Adipocyte (in vitro differentiated cells): ENCODE measurements at places on chromosomes 16 and 17.

GRCh38 chr17:44146375-44147346, 4.9 kb downstream of the HROB start:
- no peak for DNase-seq

- no peak for DNase-seq
Measured at GRCh38 chr17:57485916-57486881, 229.9 kb downstream of the MSI2 start.

- no peak for DNase-seq
Measured at GRCh38 chr17:22128723-22129122, 436.4 kb downstream of the KCNJ18 start.

GRCh38 chr17:79812353-79813258, 15.7 kb upstream of the CBX8 start:
- DNase-seq = no peak

DNA sequence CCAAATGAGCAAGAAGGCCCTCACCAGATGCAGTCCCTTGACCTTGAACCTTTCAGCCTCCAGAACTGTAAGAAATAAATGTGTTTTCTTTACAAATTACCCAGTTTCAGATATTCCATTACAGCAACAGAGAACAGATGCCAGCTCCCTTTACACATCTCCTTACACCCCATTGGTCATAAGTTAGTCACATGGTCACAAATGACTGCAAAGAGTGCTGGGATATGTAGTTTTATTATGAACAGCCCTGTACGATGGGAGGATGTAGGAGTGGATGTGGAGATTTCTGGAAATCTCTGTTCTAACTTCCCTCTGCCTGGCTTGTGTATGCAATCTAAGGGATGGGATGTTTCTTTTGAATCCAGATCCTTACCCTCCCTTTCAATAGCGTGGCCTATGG, 13.3 kb upstream of the RPL38 start:
- peak; percentile 48 for DNase-seq

- peak; percentile 40 for DNase-seq
Measured at GRCh38 chr17:30332057-30332542, 1.8 kb downstream of the TMIGD1 start.

DNA sequence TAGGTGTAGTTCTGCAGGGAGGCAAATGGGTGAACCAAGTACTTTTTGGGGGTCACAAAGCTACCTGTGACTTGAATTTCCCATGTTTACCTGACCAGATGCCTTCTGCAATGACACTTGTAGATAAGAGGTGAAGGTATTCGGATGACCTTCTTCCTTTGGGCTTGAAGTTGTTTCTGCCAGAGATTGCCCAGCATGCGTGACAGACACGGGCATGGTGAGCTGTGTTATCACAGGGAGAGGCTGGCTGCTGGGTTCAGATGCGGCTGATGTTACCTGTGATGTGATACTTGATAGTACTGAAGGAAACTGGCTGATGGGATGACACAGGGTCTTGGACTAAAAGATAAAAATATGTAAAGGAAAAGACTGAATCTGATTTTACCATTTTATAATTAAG, 14.1 kb downstream of the PKD1L3 start:
- DNase-seq = no peak

DNA sequence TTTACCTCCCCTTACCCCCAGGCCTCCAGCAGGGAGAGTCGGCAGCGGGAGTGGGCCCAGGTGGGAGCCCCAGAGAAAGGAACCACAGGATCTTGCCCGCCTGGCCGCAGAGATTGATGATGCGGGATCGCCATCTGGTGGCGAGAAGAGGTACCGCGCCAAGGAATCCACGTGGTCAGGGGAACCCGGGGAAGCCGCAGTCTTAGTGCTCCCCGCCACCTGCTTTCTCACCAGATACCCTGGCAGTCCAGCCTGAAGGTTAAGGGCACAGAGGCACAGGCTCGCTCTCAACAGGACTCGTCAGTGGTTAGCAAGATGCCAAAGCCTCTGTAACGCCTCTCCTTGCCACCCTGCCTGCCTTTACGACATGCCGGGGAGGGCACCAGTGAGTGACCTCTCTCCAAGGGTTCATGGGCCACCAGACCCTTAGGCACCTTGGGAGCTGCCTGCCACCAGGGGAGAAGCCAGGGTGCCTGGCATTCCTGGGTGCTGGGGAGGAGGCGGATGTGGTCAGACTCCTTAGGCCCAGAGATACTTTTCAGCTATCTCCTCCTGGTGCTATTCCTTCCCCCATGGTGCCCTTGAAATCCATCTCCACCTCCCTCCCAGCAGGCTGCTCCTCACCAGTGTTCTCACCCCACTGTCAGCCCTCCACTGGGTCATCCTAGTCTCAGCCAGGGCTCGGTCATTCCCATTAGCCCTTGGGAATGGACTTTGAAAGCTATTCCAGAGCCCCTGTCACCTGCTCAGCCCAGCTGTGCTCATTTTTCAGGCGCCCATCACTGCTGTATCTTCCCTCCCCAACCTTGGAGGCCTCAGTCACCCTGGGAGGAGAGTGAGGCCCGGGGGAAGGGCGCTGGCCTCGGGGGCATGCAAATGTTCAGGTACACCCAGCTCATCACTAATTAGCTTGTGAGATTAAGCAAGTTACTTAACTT, 5.5 kb upstream of the RHBDF2 start:
- DNase-seq = peak; percentile 84

DNA sequence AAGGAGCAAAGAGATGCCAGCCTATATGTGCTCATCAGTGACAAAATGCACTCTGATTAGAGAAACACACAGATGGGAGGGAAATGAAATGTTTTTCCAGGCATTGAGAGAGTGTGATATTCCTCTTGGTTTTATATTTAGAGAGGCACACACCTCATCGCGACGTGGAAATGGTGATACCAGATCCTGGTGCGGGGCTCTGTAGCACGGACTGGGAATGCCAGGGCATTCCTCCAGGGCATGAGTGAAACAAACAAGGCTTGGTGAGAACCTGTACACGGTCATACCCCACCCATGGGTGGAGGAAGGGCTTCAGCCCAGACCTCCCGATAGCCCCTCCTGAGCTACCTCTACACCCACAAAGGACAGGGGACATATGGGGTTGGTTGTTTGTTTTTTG, 280.2 kb downstream of the C16orf95 start:
- no peak for DNase-seq

- peak; percentile 59 for DNase-seq
Measured at GRCh38 chr17:55420776-55421178, 858 bp downstream of the MMD start.

DNA sequence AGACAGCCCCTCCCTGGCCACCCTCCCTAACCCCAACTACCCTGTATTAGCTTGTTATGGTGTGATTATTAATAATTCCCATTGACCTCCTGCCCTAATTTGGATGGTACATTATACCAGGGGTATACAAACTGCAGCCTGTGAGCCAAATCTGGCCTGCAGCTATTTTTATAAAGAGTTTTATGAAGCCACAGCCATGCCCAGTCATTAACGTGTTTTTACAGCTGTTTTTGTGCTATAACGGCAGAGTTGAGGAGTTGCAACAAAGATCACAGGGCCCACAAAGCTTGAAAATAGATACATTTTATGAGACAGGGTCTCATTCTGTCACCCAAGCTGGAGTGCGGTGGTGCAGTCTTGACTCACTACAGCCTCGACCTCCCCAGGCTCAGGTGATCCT, 6.0 kb downstream of the METTL22 start:
- no peak for DNase-seq

- no peak for DNase-seq
Measured at GRCh38 chr16:11576427-11577289, 10.1 kb downstream of the LITAF start.
